ENCODE measurements at places on chromosomes 4 and X.

- peak; percentile 51 for DNase-seq
Measured at GRCh38 chr4:186204103-186204559, 12.8 kb downstream of the CYP4V2 start.

- no peak for DNase-seq
Measured at GRCh38 chrX:112694811-112695210, 15.1 kb upstream of the LHFPL1 start.

DNA sequence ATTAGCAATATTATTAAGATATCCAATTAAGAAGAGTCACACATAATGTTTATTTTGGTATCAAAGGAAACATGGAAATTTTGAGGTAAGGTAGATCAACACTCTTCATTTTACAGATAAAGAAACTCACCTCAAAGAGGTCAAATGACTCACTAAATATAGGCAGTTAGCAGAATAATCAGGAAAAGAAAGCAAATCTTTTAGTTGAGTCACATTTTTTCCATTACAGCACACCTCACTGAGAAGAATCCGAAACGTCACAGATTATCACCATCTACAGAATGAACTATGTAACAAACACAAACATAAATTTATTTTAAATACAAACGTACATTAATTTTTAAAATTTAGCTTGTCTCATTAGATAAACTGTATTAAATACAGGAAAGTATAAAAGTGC lies 70.1 kb downstream of the TMEM47 start:
- no peak for DNase-seq

GRCh38 chr4:38615847-38616246 lies 48.2 kb upstream of the KLF3 start:
- DNase-seq, result no peak

DNA sequence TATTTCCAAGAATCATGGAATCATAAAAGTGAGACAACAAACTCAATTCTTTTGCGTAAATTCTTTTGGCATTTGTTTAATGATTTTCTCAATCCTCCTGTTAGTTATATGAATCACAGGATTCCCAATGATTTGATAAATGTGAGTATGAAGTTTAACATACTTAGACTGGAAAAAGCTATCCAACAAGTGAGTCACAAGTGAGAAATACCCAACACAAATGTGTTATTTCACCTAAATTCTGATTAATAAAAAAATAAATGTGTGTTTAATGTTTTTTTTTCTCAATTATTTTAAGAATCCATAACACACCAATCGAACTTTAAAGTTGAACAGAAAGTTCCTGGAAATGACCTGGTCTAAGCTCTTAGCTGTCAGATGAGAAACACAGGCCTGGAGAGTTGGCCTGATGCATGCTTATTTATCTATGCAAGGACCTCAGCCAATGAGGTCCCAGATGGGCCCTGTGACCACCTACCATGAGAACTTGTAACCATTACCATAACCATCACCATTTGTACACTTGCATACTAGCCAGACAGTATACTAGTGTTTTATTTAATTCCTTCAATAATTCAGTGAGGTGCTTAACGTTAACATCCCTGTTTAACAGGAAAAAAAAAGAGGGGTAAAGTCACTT lies 386.7 kb downstream of the SPRY1 start:
- DNase-seq, result no peak

GRCh38 chr4:87216469-87216868 lies 3.9 kb downstream of the KLHL8 start:
- DNase-seq, result no peak
